ENCODE measurements at places on chromosomes 7 and 10.

- no peak for DNase-seq
Measured at GRCh38 chr7:147363101-147363500, 1227.5 kb upstream of the C7orf33 start.

GRCh38 chr7:150351587-150352194 lies 10.3 kb upstream of the RARRES2 start:
- DNase-seq, result no peak

DNA sequence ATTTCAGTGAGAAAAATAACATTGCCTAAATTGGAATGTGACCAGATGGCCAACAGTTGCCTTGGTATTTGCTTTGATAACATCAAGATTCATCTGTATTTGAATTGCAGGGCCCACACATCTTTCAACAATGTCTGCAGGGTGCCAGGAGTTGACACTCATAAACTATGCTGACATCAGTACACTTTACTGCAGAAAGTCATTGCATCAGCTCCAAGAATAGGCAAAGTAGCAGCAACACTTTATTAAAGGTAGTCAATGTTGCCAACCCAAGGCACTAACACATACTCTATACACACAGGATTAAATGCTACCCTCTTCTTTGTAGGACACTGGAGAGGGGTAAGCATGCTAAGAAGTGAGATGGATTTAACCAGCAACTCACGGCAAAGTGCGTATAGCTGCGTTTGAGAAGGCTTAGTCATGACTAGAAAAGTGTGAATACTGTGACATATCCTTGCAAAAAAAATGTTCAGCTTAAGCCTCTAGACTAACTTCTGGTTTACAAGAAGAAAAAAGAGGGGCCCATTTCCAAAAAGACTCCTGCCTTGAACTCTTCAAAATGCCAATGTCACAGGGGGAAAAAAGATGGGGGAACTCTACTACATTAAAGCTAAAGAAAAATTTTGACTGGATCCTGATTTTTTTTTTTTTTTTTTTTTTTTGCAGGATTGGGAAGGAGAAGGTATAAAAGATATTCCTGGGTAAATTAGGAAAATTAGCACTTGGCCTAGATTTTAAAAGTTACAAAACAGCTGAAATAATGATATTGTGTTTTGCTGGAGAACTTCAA lies 2.2 kb downstream of the BBIP1 start:
- no peak for DNase-seq

DNA sequence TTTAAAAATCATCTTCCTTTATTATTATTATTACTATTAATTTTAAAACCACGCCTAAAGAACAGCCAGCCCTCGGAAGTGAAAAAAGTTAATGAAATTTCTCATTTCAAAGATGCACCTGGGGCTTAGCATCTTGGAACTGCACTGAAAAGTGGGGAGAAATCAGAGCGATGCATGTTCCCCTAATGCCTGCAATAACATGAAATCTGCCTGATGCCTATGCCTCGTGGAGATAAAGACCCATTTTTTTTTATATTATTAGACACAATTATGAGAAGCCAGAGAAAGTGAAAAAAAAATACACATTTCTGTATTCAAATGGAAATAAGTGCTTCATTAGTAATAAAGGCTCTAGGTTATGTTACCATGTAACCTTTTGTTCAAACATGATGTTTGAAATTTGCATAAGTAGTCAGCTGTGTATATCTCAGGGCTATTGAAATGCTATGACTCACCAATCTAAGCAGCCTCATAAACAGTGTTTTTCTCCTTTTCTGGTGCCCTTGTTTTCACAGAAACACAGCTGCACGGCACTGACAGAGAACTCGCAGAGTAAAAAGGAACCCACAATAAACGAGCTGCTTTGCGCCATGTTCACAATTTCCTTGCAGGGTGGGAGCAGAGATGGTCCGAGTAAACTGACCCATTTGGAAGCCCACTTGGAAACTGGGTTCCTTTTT lies 175.8 kb upstream of the PRKCQ start:
- no peak for DNase-seq

- no peak for DNase-seq
Measured at GRCh38 chr10:124652200-124652599, 92.0 kb downstream of the FAM53B start.
